ENCODE measurements at places on chromosomes 2 and 18. TPM values are rescaled to one million over a fixed set of nuclear protein-coding genes. Genes with fewer than 3 reads are reported as not detected.
A peak's percentile ranks its signal among the peaks of the same experiment; 100 is the strongest.

- DNase-seq, result peak; percentile 20
These were observed 57.0 kb upstream of the SCN1A start for GRCh38 chr2:166184789-166185188.

DNA sequence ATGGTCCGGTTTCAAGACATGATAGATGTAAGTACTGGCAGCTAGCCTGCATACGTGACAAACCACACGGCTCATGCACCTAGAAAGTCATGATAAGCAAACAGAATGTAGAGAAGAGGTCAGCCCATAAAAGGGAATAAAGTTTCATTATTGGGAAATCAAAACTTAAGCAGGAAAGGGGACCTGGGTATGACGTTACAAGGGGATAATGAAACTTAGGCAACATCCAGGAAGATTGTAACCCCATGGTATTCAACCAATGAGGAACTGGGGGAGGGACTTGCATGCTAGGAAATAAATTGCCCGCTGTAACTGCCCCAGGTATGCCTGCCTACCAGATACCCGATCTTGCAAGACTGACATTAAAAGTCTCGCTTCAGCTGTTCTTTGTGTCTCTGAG lies 1679.0 kb downstream of the SUCLG1 start:
- no peak for DNase-seq

The C2orf66 gene
- not detected for total RNA-seq

The NDUFAF7 gene
- 12.8 TPM for total RNA-seq

The POTEI gene
- total RNA-seq, result 18.8 TPM

DNA sequence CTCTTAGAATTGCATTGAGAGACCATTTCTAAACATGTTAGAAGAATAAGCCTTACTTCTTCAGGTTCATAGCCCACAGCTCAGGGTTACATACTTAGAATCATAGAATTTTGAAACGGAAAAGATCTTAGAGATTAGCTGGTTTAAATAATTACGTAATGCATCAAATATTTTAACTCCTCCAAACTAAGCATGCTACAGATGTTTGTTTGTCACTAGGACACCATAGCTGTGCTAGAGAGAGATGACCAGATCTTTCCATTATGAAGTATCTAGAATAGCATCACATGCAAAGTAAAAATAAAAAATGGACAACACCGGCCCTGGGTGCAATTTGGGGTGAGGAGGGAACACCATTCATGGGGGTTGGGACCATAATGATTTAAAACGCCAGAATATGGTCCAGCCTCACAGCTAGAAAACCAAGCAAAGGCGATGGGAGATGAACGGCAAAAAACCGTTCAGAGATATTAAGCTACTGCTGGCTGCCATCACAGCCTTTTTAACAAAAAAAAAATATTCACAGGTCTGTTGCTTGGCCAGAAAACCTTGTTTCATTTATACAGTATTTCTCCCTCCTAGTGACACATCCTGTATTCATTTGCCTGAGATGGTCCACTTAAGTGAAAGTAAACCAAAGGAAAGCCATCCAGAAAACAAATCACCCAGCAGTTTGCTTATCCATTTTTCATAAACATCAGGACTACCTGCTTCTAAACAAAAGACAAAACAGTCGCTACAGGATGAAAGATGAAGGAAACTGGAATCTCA lies 94.2 kb downstream of the EPHA4 start:
- DNase-seq, result no peak

DNA sequence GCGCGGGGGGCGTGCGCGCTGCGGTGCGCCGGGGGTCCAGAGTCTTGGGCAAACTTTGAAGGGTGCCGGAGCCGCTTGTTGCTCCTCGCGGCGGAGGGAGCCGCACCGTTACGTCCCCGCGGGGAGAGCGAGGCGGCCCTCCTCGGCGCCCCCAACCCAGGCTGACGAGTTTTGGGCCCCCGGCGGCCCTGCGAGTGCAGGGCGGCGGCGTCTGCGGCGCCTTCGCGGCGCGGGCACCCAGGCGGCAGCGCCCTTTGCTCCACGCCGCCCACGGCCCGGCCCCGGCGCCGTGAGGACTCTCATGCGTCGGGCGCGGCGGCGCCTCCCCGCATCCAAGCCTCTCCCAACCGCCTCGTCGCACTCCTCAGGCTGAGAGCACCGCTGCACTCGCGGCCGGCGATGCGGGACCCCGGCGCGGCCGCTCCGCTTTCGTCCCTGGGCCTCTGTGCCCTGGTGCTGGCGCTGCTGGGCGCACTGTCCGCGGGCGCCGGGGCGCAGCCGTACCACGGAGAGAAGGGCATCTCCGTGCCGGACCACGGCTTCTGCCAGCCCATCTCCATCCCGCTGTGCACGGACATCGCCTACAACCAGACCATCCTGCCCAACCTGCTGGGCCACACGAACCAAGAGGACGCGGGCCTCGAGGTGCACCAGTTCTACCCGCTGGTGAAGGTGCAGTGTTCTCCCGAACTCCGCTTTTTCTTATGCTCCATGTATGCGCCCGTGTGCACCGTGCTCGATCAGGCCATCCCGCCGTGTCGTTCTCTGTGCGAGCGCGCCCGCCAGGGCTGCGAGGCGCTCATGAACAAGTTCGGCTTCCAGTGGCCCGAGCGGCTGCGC lies 814 bp downstream of the FZD7 start:
- DNase-seq, result peak; percentile 30

DNA sequence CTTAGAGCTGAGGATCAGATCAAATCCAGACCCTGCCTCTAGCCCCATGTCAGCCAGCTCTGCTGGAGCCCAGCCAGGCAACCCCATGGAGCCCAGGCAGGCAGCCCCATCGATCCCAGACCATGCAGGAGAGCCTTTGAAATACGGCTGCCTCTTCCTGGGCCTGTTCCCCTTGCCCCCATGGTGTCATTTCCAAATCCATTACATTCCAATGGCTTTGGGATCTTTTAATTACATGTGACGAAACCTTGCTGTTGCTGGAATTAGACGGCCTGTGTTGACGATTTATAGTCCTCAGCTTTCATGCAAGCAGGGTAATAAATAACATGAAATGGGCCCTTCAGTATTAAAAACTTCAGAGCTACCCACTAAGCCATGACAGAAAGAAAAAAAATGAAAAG lies 75.8 kb upstream of the SLC14A2 start:
- no peak for DNase-seq

The CPS1 gene
- 0.68 TPM for total RNA-seq

- DNase-seq, result no peak
These were observed 24.4 kb downstream of the RDH14 start for GRCh38 chr2:18536100-18536499.

GRCh38 chr18:61992285-61992684 lies 99.5 kb upstream of the RNF152 start:
- no peak for DNase-seq

GRCh38 chr2:180559771-180560170 lies 420.6 kb upstream of the UBE2E3 start:
- DNase-seq, result no peak

DNA sequence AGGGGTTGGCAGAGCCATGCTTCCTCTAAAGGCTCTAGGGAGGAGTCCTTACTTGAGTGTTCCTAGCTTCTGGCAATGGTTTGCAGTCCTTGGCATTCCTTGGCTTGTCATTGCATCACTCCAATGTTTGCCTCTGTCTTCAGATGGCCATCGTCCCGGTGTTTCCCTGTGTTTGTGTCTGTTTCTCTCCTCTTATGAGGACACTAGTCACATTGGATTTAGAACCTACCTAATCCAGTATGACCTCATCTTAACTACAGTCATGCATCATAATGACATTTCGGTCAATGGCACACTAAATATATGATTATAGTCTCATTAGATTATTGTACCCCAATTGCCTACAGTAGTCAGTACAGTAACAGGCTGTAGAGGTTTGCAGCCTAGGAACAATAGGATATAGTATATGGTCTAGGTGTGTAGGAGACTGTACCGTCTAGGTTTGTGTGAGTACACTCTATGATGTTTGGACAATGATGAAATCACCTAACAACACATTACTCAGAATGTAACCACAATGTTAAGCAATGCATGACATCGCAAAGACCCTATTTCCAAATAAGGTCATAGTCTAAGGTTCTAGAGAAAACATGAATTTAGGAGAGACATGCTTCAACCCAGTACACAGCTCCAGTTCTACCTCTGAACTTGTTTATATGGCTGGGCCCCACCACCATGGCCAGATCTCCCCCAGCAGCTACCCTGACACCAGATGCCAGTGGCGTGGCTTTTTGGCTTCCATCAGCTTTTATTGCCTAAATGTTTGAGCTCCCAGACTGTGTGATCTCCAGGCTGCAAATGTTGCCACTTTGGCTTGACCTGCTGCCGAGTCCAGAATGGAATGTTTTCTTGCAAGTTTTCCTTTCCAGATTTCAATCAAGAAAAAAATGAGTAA lies 22.1 kb downstream of the SRD5A2 start:
- peak; percentile 72 for DNase-seq

GRCh38 chr2:127185093-127185492 lies 35.0 kb downstream of the CYP27C1 start:
- no peak for DNase-seq
